ENCODE measurements at places on chromosomes 7 and 10. TPM values are rescaled to one million over a fixed set of nuclear protein-coding genes. Genes with fewer than 3 reads are reported as not detected.
A peak's percentile ranks its signal among the peaks of the same experiment; 100 is the strongest.

DNA sequence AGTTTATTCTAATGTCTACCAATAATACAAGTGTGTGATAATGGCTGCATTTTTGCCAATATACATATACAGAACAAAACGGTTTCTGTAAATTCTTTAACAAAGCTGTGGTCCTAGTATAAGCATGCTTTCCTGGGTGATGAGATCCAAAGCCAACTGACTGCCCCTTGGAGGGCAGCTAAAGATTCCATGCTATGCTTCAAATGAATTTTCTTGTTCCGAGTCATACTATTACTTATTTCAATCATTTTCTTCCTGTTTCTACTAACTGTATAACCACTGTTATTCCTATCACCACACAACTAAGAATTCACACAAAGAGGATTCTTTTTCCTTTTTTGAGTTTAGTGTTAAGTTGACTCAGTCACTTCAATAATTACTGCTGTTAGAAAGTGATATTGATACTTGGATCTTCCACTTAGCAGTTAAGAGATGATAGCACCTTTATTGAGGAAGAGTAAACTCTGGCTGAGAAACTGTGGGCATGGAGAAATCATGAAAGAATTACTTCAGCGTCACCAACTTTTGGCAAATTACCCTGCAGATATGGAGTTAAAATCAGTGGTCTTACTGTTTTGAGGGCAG lies 197.5 kb downstream of the ARL4A start:
- DNase-seq: no peak

- peak; percentile 63 for DNase-seq
Observed at GRCh38 chr10:100878291-100878910, 34.4 kb upstream of the SLF2 start.

DNA sequence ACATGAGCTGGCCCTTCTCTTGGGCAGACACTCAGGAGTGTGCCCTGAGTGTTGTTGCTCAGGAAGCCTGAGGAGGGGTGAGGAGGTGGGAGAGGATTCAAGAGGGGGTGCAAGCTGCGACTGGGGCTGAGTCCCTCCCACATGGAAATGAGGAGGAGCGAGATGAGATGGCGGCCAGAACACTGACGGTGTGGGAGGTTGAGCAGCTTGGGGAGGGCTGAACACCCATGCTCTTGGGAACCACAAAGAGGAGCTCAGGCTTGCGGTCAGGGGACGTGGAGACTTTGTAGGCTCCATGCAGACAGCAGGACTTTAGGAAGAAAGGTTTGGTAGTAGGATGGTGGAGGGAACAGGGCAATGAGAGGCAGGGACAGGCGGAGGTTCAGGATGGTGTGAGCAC lies 163.2 kb upstream of the SHH start:
- no peak for DNase-seq

DNA sequence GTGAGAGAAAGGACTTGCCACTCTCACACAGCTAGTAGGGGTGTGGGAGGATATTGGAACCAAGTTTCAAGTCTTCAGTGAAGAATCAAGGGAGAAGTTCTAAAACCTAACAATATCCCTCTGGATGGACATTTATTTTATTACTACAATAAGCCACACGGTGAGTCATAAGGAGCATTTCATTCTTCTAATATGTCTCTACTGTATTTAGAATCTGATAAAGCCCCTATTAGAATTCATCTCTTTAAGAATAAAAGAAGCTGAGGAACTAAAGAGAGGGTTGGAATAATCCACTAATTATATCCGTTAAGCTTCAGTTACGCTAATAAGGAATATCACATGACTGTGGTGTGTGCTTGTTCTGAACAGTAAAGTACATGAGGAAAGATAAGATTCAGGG lies 40.9 kb upstream of the ATRNL1 start:
- no peak for DNase-seq

DNA sequence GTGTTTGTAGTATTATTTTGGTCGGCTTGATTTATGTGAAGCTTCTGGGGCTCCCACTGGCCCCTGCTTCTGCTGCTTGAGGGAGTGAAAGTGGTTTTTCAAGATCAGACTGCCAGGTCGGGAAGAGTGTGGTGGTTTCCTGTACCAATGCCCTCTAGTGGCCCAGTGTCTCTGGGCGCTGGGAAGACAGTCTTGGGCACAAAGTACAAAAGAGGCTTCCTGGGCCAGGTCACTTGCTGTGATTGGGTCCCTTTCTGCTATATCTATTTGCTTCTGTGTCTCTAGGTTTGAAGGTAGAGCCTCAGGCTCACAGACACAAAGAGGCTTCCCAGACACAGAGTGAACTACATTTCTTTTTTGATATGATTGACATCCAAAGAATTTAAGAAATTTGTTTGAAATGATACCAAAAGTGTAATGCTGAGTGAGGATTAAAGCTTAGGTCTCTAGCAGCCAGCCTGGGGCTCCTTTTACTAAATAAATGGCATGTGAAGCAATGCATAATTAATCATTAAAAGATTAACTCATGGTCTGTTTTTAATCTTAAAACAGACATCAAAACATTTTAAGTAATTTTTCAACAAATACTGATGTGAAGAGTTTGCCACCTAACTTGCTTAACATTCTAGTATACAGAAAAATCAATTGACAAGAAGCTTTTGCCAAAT lies 36.3 kb downstream of the ABCB1 start:
- peak; percentile 1 for DNase-seq

PON3 gene
- not detected for total RNA-seq

MYL7 gene
- not detected for total RNA-seq

DNA sequence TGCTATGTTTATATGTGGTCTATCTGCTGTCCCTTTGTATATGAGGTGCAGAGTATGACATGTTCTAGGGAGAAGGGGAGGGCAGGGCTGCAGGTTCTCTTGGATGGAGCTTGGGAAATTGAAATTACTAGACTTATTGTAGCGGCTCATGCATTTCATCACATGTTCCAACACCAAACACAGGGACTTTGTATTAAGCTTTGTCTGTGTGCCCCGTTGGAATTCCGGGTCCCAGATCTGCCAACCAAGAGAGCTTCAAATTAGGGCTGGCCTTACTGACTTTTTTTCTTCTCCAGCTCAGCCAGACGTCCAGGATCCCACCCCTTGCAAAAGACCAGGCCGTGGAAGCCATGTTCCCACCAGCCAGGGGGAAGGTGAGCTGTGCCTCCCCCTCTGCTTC lies 3.4 kb downstream of the ZNF789 start:
- DNase-seq: no peak

GRCh38 chr10:60735244-60735643 lies 43.0 kb upstream of the CDK1 start:
- no peak for DNase-seq

- DNase-seq: no peak
Observed at GRCh38 chr10:4586776-4587175, 239.2 kb upstream of the AKR1E2 start.

IKZF1 gene
- 8.5 TPM for total RNA-seq

CPA5 gene
- total RNA-seq: not detected

GRCh38 chr7:27575613-27576012 lies 87.1 kb downstream of the HIBADH start:
- DNase-seq: no peak

DNA sequence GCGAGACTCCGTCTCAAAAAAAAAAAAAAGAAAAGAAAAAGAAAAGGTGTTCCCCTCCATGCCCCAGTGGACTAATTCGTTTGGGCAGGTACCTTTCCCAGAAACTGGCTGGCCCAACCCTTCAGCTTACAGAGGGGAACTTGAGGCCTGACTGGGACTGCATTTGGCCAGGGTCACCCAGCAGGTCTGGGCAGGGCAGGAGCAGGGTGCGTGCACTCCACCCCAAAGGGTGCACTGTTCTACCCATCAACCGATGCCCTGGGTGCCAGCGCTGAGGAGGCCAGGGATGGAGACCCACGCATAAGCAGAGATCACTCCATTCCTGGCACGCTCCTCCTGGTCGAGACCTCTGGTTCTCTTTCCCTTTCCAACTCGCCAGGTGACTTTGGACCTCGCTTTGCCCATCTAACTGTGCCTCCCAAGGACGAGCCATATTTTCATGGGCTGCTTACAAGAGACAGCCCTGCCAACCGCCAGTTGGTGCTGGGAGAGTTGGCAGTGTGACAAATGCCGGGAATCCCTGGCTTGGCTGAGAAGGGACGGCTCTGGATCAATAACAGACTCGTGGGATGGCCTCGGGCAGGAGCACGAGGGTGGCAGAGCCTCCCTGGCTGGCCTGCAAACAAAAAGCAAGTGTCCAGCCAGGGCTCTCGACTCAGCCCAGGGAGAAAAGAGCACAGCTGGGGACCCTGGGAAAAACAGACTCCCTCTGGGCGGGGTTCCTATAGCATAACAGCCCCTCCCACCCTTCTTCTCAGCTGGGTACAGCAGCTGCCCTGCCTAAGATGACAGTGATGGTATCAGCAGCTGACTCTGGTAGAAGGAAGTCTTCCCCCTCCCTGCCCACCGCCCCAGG lies 7.9 kb downstream of the HSPB1 start:
- DNase-seq: no peak

- DNase-seq: no peak
Observed at GRCh38 chr7:37952240-37952639, 31.8 kb downstream of the EPDR1 start.

IQUB gene
- total RNA-seq: 0.56 TPM

GRCh38 chr7:71442492-71443190 lies 310.7 kb downstream of the GALNT17 start:
- DNase-seq: no peak

GRCh38 chr7:141014524-141015395 lies at the start of gene MRPS33:
Gene MRPS33 (minus strand): TSS chr7:141014952. CDS start chr7:141010633, 4,319 bp downstream.
- peak; percentile 89 for DNase-seq

PHKG1 gene
- 1.7 TPM for total RNA-seq

FGF8 gene
- 0.82 TPM for total RNA-seq

- no peak for DNase-seq
Observed at GRCh38 chr10:114322344-114322743, 82.0 kb downstream of the AFAP1L2 start.

DNA sequence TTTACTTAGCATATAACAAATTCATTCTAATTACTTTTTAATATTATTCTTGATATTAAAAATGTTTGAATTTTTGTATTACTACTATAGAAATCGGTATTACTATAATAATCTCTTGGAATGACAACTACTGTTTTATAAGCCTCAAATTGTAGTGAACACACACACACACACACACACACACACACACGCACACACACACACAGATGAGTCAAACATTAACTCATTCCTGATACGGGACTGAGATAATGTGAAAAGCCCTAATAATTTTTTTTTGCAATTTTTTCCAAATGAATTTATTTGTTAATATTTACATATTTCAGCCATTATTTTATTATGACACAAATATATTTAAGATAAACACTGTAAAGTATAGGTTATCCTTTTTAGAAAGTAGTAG lies 951.2 kb upstream of the PHF14 start:
- no peak for DNase-seq

- peak; percentile 14 for DNase-seq
Observed at GRCh38 chr10:26733750-26734568, 36.5 kb downstream of the PDSS1 start.

DNA sequence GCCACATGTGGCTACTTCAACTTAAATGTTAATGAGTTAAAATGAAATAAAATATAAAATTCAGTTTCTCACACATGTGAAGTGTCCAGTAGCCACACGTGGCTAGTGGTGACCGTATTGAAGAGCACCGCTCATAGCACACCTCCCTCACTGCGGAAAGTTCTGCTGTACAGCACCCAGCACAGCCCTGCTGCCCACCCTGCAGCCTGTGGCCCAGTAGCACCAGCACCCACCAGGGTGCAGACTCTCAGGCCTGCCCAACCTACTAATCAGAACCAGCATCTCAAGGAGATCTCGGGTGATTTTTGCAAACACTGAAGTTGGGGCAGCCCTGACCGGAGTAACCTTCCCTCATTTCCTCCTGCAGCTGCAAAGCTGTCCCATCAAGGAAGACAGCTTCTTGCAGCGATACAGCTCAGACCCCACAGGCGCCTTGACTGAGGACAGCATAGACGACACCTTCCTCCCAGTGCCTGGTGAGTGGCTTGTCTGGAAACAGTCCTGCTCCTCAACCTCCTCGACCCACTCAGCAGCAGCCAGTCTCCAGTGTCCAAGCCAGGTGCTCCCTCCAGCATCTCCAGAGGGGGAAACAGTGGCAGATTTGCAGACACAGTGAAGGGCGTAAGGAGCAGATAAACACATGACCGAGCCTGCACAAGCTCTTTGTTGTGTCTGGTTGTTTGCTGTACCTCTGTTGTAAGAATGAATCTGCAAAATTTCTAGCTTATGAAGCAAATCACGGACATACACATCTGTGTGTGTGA lies 162.8 kb upstream of the LANCL2 start:
- no peak for DNase-seq

DNA sequence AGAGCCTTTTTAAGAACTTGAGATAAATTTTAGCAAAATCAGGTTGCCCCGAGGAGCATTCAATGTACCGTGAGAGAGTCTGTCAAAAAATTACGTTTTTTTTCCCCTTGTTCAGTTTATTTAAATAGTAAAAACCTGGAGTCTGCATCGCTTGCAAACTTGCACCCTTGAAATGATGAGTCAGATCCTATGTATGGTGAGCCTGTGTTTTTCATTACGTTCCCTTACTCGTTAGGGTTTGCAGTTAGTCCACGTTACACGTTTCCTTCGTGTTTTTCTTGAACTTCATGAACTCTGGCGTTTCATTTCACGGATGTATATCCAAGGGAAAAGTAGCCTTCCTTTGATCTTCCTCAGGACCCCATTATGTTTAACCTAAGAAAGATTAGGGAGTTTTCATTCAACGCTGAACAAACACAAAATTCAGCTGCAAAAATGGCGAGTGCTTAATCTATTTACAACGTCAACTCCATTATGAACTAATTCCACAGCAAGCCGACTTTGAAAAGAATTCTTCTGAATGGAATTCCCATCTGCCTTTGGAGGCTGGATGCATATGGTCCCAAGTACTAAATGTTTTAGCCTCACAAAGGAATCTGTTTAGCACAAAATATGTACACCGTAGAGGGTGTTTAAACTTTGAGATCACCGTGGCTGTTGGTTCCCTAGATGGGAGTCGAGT lies 182.4 kb downstream of the MYOF start:
- DNase-seq: no peak

DNA sequence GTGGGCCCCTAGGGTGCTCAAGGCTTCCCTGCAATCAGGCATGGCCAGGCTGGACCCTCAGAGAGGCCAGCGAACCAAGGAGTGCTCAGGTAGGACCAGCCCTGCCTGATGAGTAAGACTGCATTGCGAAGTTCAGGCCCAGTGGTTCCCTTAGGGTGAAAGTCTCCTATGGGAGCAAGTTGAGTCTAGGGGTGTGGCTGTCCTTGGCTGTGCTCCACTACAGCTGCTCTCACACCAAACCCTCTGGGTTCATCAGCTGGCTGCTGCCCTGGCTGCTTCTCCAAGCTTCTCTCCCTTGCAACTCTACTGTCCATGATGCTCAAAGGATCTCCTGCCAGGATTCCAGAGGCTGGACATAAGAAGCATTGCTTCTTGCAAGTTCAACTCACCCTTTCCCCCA lies 18.7 kb downstream of the FAM25A start:
- no peak for DNase-seq

Data from neural crest cell (in vitro differentiated cells).